HFFc6 (cell line): ENCODE measurements at places on chromosomes 6 and 20. TPM values are rescaled to one million over a fixed set of nuclear protein-coding genes. Genes with fewer than 3 reads are reported as not detected.
A peak's percentile ranks its signal among the peaks of the same experiment; 100 is the strongest.

Gene RAMACL
- 2.2 to 3.2 TPM (median 2.8 TPM) in 3 replicates for total RNA-seq

Gene FNDC1
- 0.05 TPM in 1 of 3 replicates, not detected in the others for total RNA-seq

Gene SLA2
- total RNA-seq, result not detected in 3 replicates

Gene ERVFRD-1
- not detected in 3 replicates for total RNA-seq

Gene EYS
- total RNA-seq, result not detected in 3 replicates

Gene TSPO2
- not detected in 3 replicates for total RNA-seq

Gene OR11A1
- not detected in 3 replicates for total RNA-seq

DNA sequence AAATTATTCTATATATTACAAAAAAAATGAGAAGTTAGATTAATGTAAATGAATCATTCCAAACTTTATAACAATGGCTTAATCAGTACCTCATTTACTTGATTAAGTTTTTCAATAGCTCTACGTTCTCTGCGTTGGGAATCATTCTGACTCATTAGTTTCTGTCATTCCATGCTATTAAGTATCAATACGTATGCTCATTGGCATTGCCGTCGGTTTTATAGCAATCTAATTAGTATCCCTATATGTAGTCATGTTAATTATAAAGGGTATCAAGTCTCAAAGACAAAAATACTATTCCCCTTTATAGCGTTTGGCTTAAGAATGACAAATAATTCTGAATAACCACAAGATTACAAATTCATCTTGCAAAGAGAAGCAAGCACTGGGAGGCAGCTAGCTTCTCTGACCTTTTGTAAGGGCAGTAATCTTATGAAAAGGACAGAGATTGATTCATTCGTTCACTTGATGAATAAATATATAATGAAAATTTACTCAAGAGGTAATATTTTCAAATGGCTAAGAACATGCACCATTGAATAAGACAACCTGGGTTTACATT lies 41.8 kb downstream of the OLIG3 start:
- H3K27ac ChIP-seq, result no peak overlapping the region
- no peaks in the 10 kb centered on the region for H3K36me3 ChIP-seq
- H3K27me3 ChIP-seq, result peaks cover 2% of the 10 kb centered on the region; the same call in 1 of the 2 replicates
- no peaks in the 10 kb centered on the region for H3K4me1 ChIP-seq
- DNase-seq, result no peak
- no peak overlapping the region for H3K4me3 ChIP-seq

GRCh38 chr6:124131779-124132178 lies 328.1 kb downstream of the NKAIN2 start:
- H3K27ac ChIP-seq, result no peak overlapping the region
- DNase-seq, result no peak
- H3K4me1 ChIP-seq, result no peaks in the 10 kb centered on the region
- H3K27me3 ChIP-seq, result peaks cover 1% of the 10 kb centered on the region

GRCh38 chr20:56716806-56717205 lies 87.7 kb downstream of the TFAP2C start:
- peaks cover 6% of the 10 kb centered on the region for H3K4me1 ChIP-seq
- H3K27me3 ChIP-seq, result peaks cover 28% of the 10 kb centered on the region
- no peak for DNase-seq
- no peak overlapping the region for H3K27ac ChIP-seq
- no peak overlapping the region for H3K4me3 ChIP-seq

DNA sequence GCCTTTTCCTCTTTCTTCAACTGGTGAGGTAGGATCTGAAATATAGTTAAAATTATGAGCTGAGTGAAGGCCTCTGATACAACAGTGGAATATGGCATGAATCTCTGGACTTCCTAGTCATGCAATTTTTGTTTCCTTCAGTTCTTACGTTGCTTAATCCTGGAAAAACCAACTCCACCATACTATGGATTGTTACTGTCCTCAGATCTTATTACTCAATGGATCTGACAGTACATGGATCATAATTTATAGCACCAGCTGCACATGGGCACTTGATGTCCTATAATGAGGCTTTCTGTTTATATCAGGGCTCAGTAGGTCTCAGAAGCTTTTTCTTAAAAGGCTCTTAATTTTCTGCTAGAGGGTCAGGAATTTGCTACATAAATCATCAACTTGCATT lies 1341.0 kb upstream of the EYS start:
- no peaks in the 10 kb centered on the region for H3K36me3 ChIP-seq
- no peak for DNase-seq
- H3K4me1 ChIP-seq, result no peaks in the 10 kb centered on the region
- H3K27me3 ChIP-seq, result no peaks in the 10 kb centered on the region
- H3K4me3 ChIP-seq, result no peak overlapping the region

DNA sequence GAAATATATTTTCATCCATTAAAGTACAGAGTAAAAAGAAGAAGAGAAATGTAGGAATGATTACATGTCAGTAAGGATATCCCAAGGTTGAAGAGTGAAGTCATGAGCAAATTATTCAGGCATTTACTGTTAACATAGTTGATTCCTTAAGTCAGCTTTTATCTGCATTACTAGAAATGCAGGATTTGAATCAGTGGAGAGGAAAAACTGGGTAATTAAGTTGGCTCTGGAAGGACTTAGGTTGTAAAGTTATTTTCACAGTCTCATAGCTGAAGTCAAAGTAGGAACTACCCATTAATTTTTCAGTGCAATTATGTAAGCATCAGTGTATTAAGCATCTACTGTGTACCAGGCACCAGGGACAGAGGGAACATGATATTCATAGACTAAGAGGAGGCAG lies 7.8 kb downstream of the NAA20 start:
- peaks cover 45% of the 10 kb centered on the region for H3K4me1 ChIP-seq
- H3K4me3 ChIP-seq, result no peak overlapping the region
- peak overlapping the region; percentile 39 for H3K27ac ChIP-seq
- peak; percentile 39 for DNase-seq

- H3K4me3 ChIP-seq, result no peak overlapping the region
- H3K4me1 ChIP-seq, result no peaks in the 10 kb centered on the region; the same call in 1 of the 2 replicates
- peaks cover 16% of the 10 kb centered on the region for H3K27me3 ChIP-seq
- H3K36me3 ChIP-seq, result no peaks in the 10 kb centered on the region
- H3K27ac ChIP-seq, result no peak overlapping the region
Observed at GRCh38 chr6:90387383-90387775, 90.7 kb upstream of the BACH2 start.

GRCh38 chr6:55898342-55898741 lies 23.0 kb upstream of the BMP5 start:
- no peak overlapping the region; the same call in 1 of the 2 replicates for H3K27ac ChIP-seq
- H3K27me3 ChIP-seq, result peaks cover 3% of the 10 kb centered on the region; the same call in 1 of the 2 replicates
- H3K4me1 ChIP-seq, result peaks cover 27% of the 10 kb centered on the region
- H3K36me3 ChIP-seq, result no peaks in the 10 kb centered on the region
- peak overlapping the region; percentile 29 for H3K4me3 ChIP-seq
- no peak for DNase-seq

GRCh38 chr20:34215711-34216381 lies 25.4 kb upstream of the ASIP start:
- H3K27ac ChIP-seq, result no peak overlapping the region; the same call in 1 of the 2 replicates
- no peaks in the 10 kb centered on the region for H3K27me3 ChIP-seq
- DNase-seq, result peak; percentile 77
- H3K4me3 ChIP-seq, result no peak overlapping the region; the same call in 1 of the 2 replicates

- peaks cover 16% of the 10 kb centered on the region for H3K27me3 ChIP-seq
- H3K4me1 ChIP-seq, result peaks cover 15% of the 10 kb centered on the region
- H3K4me3 ChIP-seq, result no peak overlapping the region
- H3K27ac ChIP-seq, result no peak overlapping the region
Observed at GRCh38 chr6:12635813-12636212, 80.8 kb upstream of the PHACTR1 start.

GRCh38 chr6:27026361-27026760 lies 221.1 kb upstream of the PRSS16 start:
- no peak for DNase-seq
- H3K4me1 ChIP-seq, result no peaks in the 10 kb centered on the region
- H3K36me3 ChIP-seq, result no peaks in the 10 kb centered on the region
- H3K27me3 ChIP-seq, result no peaks in the 10 kb centered on the region
- H3K27ac ChIP-seq, result no peak overlapping the region

DNA sequence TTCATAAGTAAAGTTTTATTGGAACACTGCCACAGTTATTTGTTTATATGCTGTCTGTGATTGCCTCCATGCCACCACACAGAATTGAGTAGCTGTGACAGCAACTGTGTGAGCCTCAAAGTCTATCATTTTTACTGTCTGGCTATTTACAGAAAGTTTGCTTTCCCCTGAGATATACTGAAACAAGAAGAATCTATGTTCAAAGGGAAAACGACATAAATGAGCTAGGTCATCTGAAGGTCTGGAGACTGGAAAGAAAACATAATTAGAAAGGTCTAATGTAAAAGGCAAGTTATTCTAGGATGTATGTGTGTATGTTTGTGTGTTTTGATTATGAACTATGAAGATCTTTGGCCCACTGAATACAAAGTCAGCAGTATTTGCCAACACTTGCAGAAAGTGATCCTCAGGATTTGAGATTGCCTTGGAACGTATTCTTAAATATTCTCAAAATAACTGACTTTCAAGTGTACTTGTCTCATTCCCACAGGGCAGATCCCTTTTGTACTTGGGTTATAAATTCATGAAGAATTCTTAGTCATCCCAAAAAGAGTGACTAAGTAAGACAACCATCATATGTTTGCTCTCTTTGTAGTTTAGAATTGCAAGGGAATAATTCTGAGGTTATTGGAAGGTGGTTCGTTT lies 677.7 kb downstream of the DOK5 start:
- no peak for DNase-seq
- no peaks in the 10 kb centered on the region for H3K27me3 ChIP-seq
- H3K4me1 ChIP-seq, result no peaks in the 10 kb centered on the region
- no peak overlapping the region for H3K27ac ChIP-seq
- no peak overlapping the region for H3K4me3 ChIP-seq

DNA sequence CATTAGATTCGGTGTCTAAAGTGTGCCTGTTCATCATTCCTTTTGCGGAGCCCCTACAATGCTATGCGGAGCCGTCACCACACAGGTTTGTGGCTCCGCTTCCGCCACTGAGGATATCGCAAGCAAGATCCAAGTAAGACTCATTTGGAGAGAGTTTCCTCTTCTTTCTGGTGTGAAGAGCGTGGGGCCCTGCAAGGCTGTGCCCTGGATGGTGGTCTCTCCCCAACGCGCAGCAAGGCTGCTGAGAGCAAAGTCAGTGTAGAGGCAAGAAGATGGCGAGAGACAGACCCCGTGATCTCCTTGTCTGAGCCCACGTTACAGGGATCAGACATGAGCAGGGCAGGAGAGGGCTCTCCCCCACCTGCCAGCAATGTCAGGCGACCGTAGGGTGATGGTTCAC lies 96.3 kb upstream of the AFDN start:
- no peak for DNase-seq
- H3K36me3 ChIP-seq, result peaks cover 12% of the 10 kb centered on the region
- no peak overlapping the region for H3K27ac ChIP-seq
- no peak overlapping the region for H3K4me3 ChIP-seq
- no peaks in the 10 kb centered on the region for H3K4me1 ChIP-seq

DNA sequence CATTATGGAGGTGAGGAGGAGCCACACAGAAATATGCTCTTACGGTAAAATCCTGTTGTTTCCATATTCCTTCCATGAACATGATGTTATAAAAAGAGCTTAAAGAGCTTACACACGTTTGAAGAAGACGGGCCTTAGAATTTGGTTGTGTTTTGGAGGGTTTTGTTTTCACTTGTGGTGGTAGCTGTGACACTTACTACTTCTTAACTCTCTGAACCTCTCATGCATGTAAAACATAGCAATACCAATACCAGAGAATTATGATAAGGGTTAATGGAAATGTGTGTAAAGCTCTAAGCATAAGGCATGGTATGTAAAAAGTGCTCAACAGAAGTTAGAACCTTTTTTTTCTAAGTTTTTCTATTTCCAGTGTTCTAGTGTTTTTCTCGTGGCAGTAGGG lies 256.1 kb upstream of the KCNQ5 start:
- H3K36me3 ChIP-seq, result no peaks in the 10 kb centered on the region
- H3K27me3 ChIP-seq, result no peaks in the 10 kb centered on the region; the same call in 1 of the 2 replicates
- DNase-seq, result no peak
- no peak overlapping the region for H3K4me3 ChIP-seq
- H3K4me1 ChIP-seq, result peaks cover 34% of the 10 kb centered on the region
- no peak overlapping the region for H3K27ac ChIP-seq

DNA sequence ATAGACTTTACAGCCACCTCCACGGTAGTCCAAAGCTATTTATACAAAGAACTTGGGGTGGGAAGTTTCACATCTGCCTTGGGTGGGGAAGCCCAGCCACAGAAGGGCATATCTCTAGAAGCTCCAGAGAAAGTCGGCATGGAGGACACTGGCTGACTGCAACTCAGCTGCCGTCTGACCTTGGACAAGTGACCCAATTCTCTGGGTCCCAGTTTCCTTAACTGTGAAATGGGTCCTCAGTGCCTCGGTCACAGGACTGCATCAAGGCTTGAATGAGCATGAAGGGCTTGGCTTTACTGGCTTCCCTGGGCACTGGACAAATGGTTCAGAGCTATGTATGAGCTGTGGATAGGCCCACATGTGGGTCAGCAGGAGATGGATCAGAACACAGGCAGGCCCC lies 58.6 kb downstream of the NOL4L start:
- no peak overlapping the region for H3K4me3 ChIP-seq
- no peaks in the 10 kb centered on the region for H3K36me3 ChIP-seq
- H3K27me3 ChIP-seq, result peaks cover 16% of the 10 kb centered on the region
- H3K4me1 ChIP-seq, result peaks cover 18% of the 10 kb centered on the region
- no peak overlapping the region for H3K27ac ChIP-seq
- DNase-seq, result no peak

- no peak for DNase-seq
- no peaks in the 10 kb centered on the region for H3K27me3 ChIP-seq
- peaks cover 18% of the 10 kb centered on the region for H3K4me1 ChIP-seq
- H3K27ac ChIP-seq, result no peak overlapping the region
- peaks cover 7% of the 10 kb centered on the region for H3K36me3 ChIP-seq
Observed at GRCh38 chr6:102038964-102039363, 645.5 kb downstream of the GRIK2 start.

DNA sequence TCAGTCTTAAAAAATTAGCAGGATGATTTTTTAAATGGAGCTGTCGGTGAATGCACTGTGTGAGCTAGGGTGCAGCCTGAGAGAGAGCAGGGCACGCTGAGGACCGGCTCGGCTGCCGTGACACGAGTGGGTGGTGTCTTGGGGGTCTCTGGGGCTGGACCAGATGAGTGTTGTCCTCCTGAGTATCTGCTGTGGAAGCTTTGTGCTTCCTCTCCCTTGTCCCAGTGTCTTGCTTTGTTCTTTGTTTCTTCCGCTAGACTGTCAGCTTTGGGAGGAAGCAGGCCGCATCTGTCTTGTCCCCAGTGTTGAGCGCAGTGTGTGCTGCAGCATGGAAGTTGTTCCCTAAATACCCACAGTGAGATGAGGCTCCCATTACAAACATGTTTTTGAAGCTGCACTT lies 89.4 kb downstream of the RTN4IP1 start:
- no peak for DNase-seq
- H3K4me3 ChIP-seq, result no peak overlapping the region
- no peaks in the 10 kb centered on the region for H3K27me3 ChIP-seq

GRCh38 chr6:123794190-123794589 lies 9.5 kb upstream of the NKAIN2 start:
- H3K27ac ChIP-seq, result no peak overlapping the region
- peaks cover 3% of the 10 kb centered on the region; the same call in 1 of the 2 replicates for H3K27me3 ChIP-seq
- no peak for DNase-seq

GRCh38 chr6:6712449-6713403 lies 124.2 kb downstream of the LY86 start:
- H3K4me1 ChIP-seq, result peaks cover 24% of the 10 kb centered on the region
- H3K27ac ChIP-seq, result no peak overlapping the region
- H3K36me3 ChIP-seq, result no peaks in the 10 kb centered on the region
- H3K27me3 ChIP-seq, result peaks cover 16% of the 10 kb centered on the region

- H3K4me1 ChIP-seq, result no peaks in the 10 kb centered on the region
- no peak overlapping the region for H3K4me3 ChIP-seq
- no peak for DNase-seq
Observed at GRCh38 chr6:22784601-22785410, 215.4 kb downstream of the HDGFL1 start.

GRCh38 chr6:168703990-168704389 lies 263.0 kb downstream of the SMOC2 start:
- no peak overlapping the region for H3K27ac ChIP-seq
- H3K4me1 ChIP-seq, result no peaks in the 10 kb centered on the region
- peaks cover 10% of the 10 kb centered on the region for H3K36me3 ChIP-seq
- DNase-seq, result no peak
- no peak overlapping the region for H3K4me3 ChIP-seq
